A172 (cell line): ENCODE measurements at places on chromosomes 3 and 15.
A peak's percentile ranks its signal among the peaks of the same experiment; 100 is the strongest.

- DNase-seq = peak; percentile 16
These were observed 96.7 kb downstream of the SMARCC1 start for GRCh38 chr3:47685037-47685436.

GRCh38 chr3:59798372-59799086 is 748.7 kb upstream of the CFAP20DC start:
- no peak for DNase-seq

GRCh38 chr3:58008141-58009025 is at the start of gene FLNB:
FLNB (plus strand) TSS chr3:58008422; CDS start chr3:58008565, 143 bp downstream.
- peak; percentile 60 for DNase-seq

GRCh38 chr15:41797201-41797944 is 23.1 kb downstream of the MAPKBP1 start:
- DNase-seq = no peak

DNA sequence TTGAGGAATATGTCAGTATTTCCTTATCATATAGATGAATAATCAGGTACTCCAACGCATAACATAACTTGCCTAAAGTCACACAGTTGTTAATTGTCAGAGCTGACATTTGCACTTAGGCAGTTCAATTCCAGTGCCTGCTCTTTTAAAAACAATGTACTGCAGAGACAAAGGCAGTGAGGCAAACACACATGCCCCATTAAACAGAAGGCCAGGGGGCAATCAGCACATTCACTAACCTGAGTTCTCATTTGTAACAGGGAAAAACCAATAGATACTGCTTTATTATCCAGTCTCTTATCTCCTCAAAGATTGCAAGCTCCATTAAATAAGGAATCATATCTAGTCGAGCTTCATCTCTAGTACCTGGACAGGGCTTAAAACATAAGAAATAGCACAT is 1017.4 kb downstream of the SQOR start:
- DNase-seq = no peak

DNA sequence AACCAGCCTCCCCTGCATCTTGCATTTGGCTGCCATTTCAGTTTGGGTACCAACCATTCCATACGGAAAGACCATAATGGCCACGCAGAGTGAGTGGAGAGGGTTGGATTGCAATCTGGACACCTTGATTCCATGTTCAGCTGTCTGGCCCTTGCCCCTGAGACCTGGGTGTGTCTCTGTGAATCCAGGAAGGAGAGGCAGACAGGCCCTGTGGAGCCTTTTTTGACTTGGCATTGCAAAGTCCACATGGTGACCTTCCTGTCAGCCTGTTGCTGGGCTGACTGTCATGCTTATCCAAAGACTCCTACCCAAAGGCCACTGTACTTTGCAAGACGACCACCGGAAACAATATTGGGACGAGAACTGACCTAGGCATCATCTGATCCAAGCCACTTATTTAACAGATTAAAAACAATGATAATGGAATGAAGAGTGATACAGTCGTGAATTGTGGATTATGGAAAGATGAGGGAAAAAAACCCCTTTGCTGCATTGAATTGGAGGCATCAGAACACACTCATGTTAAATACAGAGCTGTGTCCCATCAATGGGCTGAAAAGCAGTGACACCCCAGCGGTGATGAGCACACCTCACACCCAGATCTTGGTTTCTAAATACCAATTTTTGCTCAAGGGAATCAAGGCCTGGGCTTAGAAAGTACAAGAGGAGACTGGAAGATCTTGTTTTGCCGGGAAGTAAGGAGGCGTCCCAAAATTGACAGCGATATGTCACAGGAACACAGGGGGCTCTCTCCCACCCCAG is 86.0 kb downstream of the LRRK1 start:
- no peak for DNase-seq

DNA sequence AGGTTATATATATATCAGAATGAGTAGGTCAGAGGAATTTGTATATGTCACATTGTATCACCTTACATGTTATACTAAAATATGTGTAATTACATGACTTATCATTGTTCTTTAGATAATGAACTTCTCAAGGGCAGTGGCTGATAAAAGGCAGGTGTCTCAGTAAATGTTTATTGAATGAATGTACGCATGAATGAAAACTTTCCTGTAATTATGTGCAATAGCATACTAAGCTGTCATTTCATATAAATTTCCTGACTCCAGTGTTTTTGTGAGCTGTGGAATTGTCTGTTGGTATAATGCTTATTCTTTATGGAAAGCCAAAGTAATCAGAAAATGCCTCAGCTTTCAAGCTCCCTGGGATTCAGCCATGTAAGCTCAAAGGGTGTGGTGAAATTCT is 4.2 kb downstream of the TBC1D23 start:
- DNase-seq = no peak

DNA sequence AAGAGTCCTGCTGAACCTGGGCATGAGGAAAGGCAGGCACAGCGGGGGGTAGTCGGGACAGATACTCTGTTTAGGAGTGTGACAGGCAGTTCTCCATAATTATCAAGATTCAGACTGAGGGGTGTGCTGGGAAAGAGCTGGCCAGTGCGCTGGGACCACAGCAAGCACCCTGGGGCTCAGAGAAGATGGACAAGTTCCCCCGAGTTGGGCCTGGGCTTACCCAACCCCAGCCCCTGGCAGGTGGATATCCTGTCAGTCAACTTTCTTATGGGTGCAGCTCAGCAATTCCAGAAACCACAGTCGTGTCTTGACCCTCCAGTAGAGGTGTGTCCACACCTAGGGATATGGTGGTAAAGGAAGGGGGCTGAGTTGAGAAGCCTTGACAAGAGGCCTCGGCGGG is 49.2 kb upstream of the PRR20G start:
- no peak for DNase-seq

GRCh38 chr15:63072023-63072650 is 29.6 kb downstream of the TPM1 start:
- no peak for DNase-seq

GRCh38 chr15:88331291-88331690 is 74.8 kb upstream of the NTRK3 start:
- peak; percentile 21 for DNase-seq

DNA sequence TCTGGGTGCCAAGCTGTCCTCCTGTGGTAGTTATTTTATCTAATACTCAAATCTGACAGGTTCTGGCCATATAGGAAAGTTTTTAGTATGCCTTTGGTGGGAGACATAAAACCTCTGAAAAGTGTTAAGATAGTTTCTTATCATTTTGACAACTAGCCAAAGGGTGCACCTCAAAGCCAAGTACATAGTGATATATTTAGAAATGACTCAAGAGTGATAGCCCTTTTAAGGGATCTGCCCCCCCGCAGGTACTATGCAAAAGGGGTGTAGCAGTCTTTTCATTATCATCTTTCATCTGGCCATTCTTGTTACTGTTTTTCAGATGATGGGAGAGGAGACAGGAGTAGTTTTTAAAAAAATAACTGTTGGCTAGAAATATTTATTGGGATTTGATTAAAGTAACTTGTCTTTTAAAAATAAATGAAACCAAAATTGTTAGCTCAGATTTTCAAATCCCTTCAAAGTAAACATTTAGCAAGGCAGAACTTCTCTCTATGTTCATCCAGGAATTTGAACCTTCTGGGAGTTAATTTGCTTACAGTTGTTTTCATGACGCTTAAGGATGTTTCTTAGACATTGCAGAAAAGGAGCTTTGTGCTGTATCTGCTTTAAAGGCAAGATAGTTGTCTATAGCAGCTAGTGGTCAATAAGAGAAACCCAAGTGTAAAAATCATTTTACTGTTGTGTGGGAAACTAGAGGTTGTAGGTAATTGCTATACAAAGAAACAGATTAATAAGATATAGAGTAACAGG is 5.1 kb downstream of the PHLDB2 start:
- peak; percentile 79 for DNase-seq

DNA sequence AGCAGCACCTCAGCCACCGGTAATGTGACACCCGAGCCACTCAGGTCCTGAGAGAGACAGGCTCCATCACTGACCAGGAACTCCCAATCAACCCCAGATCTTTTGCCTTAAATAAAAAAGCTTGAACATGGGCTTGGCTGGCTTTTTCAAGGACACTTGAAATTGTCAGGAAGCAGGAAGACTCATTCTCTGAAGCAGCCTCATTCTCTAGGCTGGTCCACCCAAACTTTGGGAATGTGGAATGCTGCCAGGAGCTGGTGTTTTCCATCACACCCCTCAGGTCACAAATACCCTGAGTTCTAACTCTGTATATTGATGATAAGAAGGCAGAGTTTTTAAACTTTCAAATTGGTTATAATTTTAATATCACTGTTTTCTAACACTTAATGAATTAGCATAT is 17.0 kb downstream of the CXCR6 start:
- DNase-seq = no peak

DNA sequence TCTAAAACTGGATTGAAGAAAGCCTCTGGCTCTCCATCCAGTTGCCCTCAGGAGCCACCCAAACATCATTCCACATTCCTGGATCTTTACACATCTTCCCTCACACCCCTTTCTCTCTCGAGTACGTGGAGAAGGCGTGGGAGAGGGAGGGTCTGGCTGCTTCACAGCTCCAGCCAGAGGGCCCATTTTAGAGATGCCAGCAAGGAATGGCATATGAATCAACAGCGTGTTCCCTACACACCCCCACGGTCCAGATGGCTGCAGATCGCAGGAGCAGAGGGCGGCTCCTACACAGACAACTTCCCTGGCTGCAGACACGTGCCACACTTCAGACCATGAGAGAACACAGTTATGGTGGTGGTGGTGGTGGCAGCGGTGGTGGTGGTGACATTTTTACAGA is 280.1 kb downstream of the ERC2 start:
- DNase-seq = no peak

- DNase-seq = no peak
These were observed 16.6 kb downstream of the SCAANT1 start for GRCh38 chr3:63895422-63896189.

- DNase-seq = no peak
These were observed 43.9 kb downstream of the CHDH start for GRCh38 chr3:53802256-53802880.

GRCh38 chr3:138070006-138070405 is 45.4 kb downstream of the DZIP1L start:
- DNase-seq = no peak

GRCh38 chr3:193593668-193594030 is 641 bp downstream of the OPA1 start:
- peak; percentile 30 for DNase-seq

DNA sequence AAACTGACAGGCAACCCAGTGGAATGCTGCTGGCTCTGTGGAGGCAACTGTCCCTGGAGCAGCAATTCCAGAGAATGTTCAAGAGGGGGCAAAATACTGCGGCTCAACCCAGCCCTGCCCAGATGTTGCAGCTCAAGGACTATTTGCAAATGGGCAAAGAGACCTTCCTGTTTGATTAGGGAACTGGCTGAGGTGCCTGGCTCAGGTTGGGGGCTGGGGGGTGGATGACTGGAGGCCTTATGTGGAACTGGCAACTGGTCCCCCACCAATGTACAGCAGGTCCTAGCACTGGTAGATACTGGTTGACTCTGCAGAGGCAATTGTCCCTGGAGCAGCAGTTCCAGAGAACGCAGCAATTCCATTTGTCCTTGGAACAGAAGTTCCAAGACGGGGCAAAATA is 302.5 kb downstream of the ZPLD1 start:
- DNase-seq = no peak

GRCh38 chr3:63990204-63990603 is 33.1 kb downstream of the PSMD6 start:
- DNase-seq = no peak
